ENCODE measurements at places on chromosomes 5 and 9.

DNA sequence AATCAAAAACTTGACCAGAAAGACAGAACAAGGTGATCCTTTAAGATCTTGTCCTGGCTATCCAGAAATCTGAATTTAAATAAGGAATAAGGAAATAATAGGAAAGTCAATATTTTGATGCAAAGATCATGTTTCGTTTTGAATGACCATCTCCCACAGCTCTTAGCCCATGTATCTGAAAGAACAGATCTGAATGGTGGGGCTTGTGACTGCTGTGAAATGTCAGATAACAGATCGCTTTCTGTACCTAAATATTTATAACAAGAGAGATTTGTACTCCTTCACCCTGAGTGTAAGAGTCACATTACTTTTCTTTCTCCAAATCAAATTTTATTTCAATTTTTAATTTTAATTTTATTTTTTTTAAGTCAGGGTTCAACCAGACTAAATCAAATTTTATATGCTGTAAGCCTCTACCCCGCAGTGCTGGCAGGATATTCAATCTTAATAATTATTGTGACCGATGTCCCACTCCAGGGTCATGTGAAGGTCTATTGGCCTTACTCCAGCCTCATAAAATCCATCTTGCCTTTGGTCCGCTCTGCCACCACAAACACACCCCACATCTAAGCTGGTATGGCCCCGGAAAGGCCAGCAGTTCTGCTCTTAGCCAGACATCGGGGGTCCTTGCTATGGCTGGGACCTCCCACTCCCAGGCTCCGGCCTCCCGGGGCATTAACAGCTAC, 7.0 kb upstream of the SLC26A2 start:
- DNase-seq: no peak

GRCh38 chr5:1555011-1555807, 31.4 kb upstream of the LPCAT1 start:
- no peak for DNase-seq

DNA sequence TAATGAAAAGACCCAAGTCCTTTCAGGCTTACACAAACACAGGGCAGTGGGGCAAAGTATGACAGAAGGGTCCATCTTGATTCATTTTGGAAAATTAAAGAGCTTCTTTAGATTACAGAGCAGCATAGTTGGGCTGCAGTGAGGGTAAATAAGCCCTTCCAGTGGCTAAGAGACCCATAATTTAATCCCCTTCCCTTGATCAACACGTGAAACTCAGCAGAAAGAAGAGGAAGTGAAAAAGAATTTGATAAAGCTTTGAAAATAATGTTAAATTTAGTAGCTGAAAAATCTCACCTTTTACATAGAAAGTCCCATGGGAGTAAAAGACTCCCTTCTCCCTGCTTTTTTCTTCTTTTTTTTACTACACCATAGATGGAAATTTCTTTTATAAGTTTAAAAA, 87.6 kb downstream of the FREM1 start:
- no peak for DNase-seq

DNA sequence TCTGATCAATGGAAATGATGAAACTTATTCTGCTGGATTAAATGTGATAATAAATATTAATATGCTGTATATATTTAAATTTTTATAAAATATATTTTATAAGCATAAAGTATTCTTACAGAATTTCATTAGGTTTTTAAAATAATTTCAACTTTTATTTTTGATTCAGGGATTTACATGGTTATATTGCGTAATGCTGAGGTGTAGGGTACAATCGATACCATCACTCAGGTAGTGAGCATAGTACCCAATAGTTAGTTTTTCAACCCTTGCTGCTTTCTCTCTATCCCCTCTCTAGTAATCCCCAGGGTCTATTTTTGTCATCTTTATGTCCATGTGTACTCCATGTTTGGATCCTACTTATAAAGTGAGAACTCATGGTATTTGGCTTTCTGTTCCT, 5.7 kb downstream of the TLR4 start:
- DNase-seq: no peak

- DNase-seq: no peak
Measured at GRCh38 chr5:104540448-104540847, 977.9 kb upstream of the NUDT12 start.

DNA sequence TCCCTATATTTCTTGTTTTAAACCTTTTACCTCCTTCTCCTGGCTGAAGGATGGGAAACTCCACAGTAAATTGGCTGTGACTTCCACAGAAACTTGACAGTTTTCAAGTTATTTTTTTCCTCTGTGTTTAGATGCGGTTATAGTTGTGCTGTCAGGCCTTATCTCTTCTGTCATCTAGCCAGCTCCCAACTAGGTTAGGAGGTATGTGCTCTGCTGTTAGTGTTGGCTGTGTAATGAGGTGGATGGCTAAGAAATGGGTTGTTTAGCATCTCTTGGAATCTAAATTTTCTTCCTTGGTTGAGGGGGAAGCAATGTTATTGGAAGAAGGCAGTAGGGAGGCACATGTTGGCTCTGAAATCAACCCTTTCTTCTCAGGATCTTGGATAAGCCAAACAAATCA, 149.9 kb upstream of the RUSC2 start:
- no peak for DNase-seq

All from naive thymus-derived CD4-positive, alpha-beta T cell (primary cell).